IPS DF 19.7 (cell line): ENCODE measurements at places on chromosomes 13 and 19.

GRCh38 chr13:76822698-76823267 lies 63.4 kb downstream of the KCTD12 start:
- DNase-seq: no peak

DNA sequence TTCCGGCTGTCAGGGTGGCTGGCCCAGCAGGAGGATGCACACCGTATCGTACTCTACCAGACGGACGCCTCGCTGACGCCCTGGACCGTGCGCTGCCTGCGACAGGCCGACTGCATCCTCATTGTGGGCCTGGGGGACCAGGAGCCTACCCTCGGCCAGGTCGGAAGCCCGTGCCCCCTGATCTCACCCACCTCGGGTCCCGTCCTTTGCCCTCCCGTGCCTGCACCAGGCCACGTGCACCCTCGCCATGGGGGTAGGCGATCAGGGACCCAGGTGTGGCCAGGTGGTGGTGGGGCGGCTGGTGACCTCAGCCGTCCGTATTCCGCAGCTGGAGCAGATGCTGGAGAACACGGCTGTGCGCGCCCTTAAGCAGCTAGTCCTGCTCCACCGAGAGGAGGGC lies 19.0 kb downstream of the PNPLA6 start:
- DNase-seq: no peak

DNA sequence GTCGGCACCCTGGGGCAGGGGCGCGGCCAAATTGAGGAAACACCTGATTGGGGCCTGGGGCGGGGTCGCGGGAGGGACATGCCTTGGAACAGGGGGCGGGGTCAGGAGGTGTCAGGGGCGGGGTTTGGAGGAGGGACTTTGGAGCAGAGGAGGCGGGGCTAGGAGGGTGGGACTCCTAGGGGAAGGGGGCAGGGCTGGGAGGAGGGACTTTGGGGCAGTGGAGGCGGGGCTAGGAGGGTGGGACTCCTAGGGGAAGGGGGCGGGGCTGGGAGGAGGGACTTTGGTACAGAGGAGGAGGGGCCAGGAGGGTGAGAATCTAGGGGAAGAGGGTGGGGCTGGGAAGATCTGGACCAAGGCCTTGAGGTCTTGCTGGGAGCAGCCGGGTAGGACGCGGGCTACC lies 21.9 kb downstream of the GRIN2D start:
- no peak for DNase-seq

- DNase-seq: no peak
Measured at GRCh38 chr13:33711436-33711835, 106.5 kb upstream of the RFC3 start.

DNA sequence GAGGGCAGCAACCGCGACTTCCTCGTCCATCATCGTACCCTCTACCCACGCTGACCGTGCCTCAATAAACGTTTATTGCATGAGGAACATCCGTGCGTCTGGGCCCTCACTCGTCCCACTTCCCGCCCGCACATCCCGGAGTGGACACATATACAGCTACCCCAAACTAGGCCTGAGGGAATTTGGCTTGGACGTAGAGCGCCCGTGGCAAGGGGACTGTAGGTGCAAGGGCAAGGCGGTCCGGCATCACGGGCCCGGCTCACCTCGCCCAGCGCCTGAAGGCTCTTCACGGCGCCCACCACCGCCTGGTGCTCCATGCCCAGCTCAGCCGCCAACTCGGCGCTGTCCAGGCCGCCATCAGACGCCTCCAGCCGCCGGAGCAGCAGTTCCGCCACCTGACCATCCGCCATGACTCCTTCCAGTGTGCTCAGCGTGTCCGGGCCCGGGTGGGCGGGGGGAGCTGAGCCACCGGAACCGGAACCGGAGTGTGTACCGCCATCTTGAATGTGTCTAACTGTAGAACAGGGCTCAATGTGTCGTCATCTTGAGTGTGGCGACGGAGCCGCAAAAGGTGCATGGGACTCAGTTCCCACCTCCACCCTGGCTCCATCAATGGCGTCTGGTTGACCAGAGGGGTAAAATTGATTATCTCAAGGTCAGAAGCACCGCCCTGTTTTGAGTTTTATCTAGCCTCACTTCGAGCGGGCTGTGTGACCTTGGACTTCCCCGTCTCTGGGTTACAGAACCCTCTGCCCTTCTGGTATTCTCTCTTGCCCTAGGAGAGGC lies at the start of gene FARSA:
TSS of gene FARSA (minus strand) at position 425 of the 786 bp plus-strand sequence. CDS start at position 410, 15 bp downstream.
- DNase-seq: peak; percentile 76

DNA sequence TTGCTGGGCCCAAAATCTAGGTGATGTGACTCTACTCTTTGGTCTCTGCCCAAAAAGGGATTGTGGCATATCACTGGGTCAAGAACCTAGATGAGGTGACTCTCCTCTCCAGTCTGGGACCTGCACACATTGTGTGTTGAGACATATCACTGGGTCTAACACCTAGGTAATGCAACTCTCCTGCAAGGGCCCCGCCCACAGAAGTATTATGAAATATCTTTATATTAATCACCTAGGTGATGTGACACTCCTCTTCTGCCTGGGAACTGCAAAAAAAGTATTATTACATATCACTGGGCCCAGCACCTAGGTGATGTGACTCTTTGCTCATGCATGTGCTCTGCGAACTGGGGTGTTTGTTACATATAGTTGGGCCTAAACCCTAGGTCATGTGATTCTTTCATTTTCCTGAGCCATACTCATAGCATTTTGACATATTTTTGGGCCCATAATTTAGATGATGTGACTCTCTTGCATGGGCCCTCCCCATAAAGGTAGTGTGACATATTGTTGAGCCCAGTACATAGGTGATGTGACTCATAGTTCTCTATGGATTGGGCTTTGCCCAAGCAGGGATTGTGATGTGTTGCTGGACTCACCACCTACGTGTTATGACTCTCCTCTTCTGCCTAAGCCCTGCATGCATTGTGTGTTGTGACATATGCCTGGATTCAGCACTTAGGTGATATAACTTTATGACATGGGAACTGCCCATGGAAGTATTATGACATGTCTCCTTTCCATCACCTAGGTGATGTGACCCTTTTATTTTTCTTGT lies 11.2 kb upstream of the ZNF681 start:
- DNase-seq: no peak

DNA sequence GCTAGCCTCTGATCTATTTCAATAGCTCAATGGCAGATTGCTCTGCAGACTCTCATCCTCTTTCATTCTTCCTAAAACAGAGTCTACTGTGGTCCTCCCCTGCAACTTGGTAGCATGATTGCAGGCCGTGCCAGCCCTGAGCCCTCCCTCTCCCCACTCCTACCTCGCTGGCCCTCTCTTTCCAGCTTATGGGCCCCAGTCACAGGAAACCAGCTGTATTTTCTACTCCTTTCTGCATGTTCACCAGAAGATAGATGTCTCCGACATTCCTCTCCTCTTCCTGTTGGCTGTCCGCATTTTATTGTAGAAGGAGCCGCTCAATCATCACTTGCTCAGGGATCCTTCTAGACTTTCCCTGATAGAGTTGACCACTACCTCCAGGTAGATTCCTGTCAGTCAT lies 50.2 kb downstream of the SERP2 start:
- DNase-seq: no peak

GRCh38 chr13:90838317-90838960 lies 509.0 kb upstream of the MIR17HG start:
- no peak for DNase-seq

DNA sequence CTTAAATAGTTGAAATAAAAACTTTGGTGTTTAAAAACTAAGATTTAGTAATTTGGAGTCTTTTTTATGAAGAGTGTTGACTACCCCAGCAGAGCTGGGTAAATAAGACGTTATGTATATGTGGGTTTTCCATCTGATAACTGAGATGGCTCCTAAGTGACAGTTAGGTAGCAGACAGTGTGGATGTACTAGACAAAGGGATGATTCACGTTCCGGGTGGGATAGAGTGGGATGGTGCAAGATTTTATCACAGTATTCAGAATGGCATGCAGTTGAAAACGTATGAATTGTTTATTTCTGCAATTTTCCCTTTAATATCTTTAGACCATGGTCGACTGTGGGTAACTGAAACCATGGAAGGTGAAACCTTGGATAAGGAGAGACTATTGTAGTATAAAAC lies 50.4 kb downstream of the NAA16 start:
- DNase-seq: no peak

DNA sequence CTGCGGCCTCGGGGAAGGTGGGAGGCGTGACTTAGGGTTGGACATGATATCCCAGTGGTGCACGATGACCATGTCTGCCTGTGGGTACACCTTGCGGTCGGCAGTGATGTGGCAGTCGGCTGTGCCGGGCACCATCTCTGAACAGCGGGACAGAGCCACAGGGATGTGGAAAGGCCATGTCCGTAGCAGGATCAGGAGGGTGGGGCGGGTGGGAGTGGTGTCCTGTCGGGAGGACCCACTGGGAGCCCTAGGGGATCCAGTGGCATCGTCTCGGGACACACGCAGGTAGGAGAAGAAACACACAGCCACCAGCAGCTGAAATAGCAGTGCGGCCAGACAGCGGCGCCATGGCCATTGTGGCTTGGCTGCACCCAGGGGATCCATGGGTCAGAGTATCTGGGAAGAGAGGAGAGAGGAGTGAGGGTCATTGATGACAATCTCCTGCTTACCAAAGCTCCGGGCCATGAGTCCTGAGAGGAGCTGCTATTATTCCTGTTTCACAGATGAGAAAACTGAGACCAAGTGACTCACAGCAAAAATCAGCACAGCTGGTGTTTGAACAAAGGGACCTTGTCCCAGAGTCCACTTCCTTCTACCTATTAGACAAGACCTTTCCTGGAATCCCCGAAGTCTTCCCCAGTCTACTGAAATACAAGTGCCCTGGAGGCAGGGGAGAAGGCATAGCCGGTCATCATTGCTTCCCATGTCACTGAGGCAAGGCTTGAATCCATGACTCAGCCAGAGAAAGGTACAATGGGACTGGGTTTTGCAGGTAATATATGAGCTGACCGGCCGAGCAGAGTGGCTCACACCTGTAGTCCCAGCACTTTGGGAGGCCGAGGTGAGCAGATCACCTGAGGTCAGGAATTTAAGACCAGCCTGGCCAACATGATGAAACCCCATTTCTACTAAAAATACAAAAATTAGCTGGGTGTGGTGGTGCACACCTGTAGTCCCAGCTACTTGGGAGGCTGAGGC lies 5.2 kb upstream of the FUT6 start:
- no peak for DNase-seq

DNA sequence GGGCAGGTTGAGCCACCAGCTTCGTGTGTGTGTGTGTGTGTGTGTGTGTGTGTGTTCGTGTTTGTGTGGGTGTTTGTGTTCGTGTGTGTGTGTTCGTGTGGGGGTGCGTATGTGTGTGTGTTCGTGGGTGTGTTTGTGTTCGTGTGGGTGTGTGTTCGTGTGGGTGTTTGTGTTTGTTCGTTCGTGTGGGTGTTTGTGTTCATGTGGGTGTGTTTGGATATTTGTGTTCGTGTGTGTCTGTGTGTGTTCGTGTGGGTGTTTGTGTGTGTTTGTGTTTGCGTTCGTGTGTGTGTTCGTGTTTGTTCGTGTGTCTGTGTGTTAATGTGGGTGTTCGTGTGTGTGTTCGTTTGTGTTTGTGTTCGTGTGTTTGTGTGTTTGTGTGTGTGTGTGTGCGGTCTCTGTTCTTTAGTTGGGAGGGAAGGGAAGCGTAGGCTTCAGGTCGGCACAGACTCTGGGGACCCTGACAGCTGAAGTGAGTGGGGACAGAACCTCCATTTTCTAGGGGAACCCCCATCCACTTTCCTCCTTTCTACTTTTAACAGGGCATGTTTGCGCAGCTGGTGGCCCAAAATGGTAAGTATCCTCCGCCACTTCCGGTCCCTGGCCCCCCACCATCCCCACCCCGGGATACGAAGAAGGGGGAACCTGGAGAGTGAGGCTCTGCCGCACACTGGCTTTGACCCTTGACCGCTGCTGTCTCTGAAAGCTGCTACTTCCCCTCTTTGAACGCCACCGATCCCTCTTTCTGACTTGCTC lies 1.6 kb downstream of the TNFSF9 start:
- no peak for DNase-seq

DNA sequence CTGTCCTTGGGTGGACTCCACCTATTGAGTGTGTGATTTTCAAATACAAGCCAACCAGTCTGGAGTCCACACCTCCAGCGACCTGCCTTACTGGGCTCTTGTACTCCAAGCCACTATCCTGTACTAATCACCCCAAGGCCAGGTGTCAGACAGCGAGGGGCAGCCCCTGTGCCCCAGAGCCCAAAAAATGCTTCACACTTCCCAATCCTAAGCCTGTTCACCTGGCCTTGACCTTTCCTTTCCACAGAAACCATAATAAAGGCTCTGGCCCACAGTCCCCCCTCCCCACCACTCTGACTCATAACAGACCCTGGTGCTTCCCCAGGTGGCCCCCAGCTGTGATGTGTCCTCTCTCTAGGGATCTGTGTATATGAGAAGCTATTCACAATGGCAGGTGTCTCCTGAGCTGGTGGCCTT lies 3.9 kb downstream of the CD209 start:
- no peak for DNase-seq

- no peak for DNase-seq
Measured at GRCh38 chr13:55937180-55937579, 1203.5 kb upstream of the PRR20A start.

GRCh38 chr19:9183000-9183399 lies 4.2 kb downstream of the OR7D2 start:
- no peak for DNase-seq

DNA sequence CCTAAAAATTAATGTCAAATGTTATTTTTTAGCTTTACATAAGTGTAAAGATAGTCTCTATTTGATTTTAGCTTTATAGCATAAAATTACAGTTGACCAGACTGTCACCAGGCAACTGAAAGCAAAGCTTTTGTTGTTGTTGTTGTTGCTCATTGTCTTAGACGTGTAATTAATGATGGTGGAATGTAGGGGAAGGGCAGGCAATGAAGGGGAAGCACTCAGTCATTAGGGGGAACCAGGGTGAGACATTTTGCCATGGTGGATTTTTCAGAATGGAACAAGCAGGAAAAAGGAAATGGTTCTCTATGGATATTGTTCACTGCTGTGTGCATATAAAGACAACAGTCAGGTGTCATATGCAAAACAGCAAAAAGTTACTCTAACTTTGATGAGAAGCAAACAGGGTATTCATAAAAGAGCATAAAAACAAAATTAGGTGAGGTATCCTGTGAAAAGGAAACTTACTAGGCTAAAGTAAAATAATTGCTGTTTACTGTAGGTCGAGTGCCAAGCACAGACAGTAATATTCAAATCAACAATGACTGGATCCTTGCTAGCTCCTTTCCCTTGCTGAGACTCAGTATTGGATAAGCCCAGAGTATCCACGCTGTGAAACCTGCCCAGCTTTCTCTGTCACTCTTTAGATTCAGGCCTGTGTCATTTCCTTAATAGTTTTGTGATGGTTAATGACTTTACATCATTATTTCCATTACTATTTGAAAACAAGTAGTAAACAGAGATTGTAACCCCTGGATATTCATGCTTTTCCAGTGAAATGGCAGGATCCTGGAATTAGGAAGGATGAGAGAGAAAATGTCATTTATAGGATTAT lies 110.5 kb downstream of the LRCH1 start:
- no peak for DNase-seq
